ENCODE measurements at places on chromosomes 7 and 10.

GRCh38 chr7:42207420-42207819 lies 29.6 kb downstream of the GLI3 start:
- DNase-seq: no peak

GRCh38 chr7:48868916-48869315 lies 55.4 kb upstream of the CDC14C start:
- DNase-seq: no peak

GRCh38 chr7:16004702-16005101 lies 318.2 kb upstream of the MEOX2 start:
- no peak for DNase-seq

DNA sequence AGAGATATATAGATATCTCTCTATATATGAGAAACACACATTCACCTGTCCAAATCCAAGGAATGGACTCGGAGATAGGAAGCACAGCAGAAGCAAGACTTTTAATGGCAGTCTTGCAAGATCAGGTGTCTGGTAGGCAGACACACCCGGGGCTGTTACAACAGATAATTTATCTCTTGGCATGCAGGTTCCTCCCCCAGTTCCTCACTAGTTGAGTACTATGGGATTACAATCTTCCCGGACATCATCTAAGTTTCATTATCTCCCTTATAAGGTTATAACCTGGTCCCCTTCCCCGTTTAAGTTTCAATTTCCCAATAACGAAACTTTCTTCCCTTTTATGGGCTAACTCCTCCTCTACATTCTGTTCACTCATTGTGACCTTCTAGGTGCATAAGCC lies 399.3 kb downstream of the PPP1R3A start:
- DNase-seq: no peak

- no peak for DNase-seq
Observed at GRCh38 chr10:71978476-71978875, 14.3 kb downstream of the CHST3 start.

GRCh38 chr7:33841705-33842129 lies 63.6 kb upstream of the BMPER start:
- DNase-seq: no peak

DNA sequence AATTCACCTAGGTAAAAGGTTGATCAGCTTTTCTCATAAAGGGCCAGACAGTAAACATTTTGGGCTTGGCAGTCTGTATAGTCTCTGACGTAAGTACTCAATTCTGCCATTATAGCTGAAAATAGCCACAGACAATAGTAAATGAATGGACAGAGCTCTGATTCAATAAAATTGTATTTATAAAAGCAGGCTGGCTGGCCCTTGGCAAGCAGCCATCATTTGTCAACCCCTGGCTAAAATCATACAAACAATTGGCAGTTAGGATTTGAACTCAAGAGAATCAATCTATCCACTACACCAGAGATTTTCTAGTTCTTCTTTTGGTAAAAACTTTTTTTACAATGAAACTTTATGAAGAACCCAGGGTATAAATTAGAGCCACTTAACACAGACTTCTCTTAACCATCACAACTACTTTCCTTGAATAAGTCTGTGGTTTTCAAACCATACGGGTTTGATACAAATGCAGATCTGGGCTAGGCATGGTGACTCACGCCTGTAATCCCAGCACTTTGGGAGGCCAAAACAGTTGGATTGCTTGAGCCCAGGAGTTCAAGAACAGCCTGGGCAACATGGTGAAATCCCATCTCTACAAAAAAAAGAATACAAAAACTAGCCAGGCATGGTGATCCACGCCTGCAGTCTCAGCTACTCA lies 124.5 kb downstream of the SLC16A9 start:
- no peak for DNase-seq

DNA sequence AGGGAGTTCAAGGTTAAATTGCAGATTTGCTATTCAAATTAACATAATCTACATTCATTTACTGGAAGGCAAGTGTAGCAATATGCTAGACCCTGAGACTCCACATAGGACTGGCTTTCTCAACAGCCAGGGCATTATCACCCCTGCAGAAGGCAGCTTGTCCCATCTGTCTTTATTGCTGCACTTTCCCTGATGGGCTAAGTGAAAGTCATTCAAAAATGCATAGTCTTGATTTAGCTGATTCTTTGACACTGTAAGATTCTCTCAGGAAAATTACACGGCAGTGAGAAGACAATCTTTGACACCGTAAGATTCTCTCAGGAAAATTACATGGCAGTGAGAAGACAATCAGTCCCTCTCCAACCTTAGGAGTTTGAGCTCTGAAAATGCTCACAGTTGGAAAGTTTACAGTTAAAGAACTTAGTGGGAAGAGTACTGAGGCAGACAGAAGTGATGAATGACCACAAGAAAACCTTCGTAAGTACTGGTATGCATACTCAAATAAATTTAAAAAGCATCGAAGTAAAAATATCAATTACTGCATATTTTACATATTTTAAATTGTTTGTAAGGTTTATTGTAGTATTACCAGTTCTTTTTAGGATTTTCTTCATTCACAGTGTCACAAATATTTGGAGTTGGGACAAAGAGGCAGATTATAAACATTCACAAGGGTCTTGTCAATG lies 88.9 kb downstream of the RAPGEF5 start:
- DNase-seq: no peak
